ENCODE measurements at places on chromosomes 16 and 17.

DNA sequence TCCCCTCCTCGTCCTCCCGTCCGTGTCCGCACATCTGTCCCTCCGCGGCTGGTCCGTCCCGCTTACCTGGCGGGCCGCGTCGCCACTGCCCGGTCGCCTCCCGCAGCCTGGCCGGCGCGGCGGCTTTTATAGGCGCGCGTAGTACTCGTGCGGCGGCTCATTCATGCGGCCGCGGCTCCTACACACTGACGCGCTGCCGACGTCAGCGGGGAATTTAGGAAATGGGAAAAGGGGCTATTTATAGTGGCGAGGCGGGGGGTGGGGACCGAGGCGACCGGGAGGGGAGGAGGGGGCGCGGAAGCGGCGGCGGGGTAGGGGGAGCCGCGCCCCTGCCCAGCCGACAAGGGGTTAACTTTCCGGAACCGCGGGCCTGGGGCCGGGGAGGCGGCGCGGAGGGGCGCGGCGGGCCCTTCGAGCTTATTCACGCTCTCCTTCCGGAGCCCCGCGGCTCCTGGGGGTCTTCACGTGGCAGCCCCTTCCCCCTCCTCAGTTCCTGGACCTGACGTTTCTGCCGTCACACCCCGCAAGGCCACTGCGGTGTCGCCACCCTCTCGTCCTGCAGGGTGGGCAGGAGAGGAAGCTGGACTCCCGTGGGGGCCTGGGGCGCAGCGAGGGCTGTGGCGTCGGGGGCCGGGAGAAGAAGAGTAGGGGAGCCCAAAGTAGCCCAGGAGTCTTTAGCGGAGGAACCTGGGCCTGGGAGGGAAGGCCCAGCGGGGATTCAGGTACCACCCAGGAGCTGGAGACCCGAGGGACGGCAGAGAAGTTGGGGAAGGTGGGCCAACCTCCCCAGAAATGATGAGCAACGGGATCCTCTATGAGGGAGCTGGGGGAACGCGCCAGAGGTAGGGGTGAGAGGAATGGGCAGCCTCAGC lies 3.6 kb upstream of the HIC1 start:
- H3K36me3 ChIP-seq = no peaks in the 10 kb centered on the region
- H3K27me3 ChIP-seq = peaks cover 31% of the 10 kb centered on the region
- no peak for ATAC-seq
- H3K4me3 ChIP-seq = peak overlapping the region; percentile 52
- no peak overlapping the region for H3K27ac ChIP-seq

DNA sequence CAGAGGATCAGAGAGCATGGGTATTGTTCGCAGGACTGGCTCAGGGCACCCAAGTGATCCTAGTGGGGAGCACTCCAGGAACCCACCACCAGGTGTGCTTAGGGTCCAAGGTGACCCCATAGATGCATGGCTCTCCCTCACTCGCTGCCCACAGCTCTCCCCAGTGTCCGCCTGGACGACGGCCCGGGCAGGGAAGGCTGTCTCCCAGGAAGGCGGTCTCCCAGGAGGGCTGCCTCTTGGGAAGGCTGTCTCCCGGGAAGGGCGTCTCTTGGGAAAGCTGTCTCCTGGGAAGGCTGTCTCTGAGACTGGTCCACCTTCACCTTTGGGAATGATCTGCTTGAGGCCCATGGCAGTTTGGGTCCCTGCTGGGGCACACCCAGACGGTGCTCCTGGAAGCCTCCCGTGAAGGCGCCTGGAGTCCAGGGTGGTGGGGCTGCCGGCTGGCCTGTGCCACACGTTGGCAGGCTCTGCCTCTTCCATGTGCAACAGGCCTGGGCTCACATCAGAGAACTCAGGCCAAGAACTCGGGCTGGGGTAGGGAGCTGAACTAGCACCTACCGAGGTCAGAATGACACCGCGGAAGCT lies 5.0 kb downstream of the ECI1 start:
- H3K27me3 ChIP-seq = no peaks in the 10 kb centered on the region
- peaks cover 15% of the 10 kb centered on the region for H3K36me3 ChIP-seq
- H3K4me1 ChIP-seq = peaks cover 7% of the 10 kb centered on the region
- no peak overlapping the region for H3K27ac ChIP-seq

DNA sequence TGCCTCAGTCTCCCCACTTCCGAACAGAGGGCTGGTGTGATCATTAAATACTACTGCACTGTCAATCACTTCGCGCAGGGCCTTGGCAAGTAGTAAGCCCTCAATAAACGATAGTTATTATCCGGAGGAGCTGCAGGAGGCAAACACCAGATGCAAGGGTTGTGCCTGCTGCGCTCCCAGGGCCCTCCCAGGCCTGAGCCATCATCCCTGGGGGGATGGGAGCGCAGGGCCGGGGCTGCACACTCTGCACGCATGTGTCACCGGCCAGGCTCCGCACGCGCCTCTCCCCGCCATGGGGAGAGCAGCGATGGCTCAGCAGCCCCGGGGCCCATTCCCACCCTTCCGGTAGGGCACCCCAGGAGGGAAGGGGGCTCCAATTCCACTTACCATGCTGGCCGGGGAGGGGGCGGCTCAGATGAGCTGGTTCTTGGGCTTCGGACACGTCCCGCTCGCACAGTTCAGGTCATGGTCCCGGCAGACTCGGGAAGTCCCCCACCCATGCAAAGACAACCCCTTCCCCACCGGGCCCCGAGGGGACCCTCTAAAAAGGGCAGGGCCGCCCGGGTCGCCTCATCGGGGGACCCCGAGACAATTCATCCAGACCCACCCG lies 681 bp downstream of the XPO6 start:
- peak; percentile 77 for ATAC-seq
- H3K4me3 ChIP-seq = peak overlapping the region; percentile 78

- H3K4me1 ChIP-seq = peaks cover 30% of the 10 kb centered on the region
- no peaks in the 10 kb centered on the region for H3K27me3 ChIP-seq
- peak; percentile 69 for ATAC-seq
Observed at GRCh38 chr16:4537376-4538343, 913 bp downstream of the CDIP1 start.

DNA sequence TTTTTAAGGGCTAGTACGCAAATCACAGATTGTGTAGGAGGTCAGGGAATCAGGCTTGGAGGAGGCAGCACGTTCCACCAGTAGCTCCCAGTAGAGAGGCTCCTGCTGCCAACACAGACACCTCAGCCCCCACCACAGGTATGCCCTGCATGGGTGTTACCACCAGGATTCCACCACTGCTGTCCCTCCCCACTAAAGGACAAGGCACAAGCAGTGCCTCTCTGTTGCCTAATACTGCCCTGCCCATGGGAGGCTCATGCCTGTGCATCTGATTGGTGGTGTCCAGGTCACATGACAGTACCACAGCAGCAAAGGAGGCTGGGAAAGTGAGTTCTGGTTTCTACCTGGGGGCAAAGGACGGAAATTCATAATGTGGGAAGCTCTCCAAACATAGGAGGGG lies 33.6 kb upstream of the CACNG4 start:
- H3K4me3 ChIP-seq = no peak overlapping the region
- no peaks in the 10 kb centered on the region for H3K36me3 ChIP-seq
- H3K27me3 ChIP-seq = peaks cover 10% of the 10 kb centered on the region
- no peak overlapping the region for H3K27ac ChIP-seq
- peak; percentile 12 for ATAC-seq

- no peak for ATAC-seq
- no peaks in the 10 kb centered on the region for H3K36me3 ChIP-seq
- no peak overlapping the region for H3K4me3 ChIP-seq
- H3K27me3 ChIP-seq = no peaks in the 10 kb centered on the region
- peaks cover 6% of the 10 kb centered on the region for H3K4me1 ChIP-seq
Observed at GRCh38 chr17:57077000-57077399, 8.0 kb upstream of the AKAP1 start.

GRCh38 chr16:49969091-49970030 lies 55.7 kb upstream of the CNEP1R1 start:
- peaks cover 45% of the 10 kb centered on the region for H3K27me3 ChIP-seq
- H3K27ac ChIP-seq = no peak overlapping the region
- no peaks in the 10 kb centered on the region for H3K36me3 ChIP-seq
- no peak overlapping the region for H3K4me3 ChIP-seq
- H3K4me1 ChIP-seq = no peaks in the 10 kb centered on the region

DNA sequence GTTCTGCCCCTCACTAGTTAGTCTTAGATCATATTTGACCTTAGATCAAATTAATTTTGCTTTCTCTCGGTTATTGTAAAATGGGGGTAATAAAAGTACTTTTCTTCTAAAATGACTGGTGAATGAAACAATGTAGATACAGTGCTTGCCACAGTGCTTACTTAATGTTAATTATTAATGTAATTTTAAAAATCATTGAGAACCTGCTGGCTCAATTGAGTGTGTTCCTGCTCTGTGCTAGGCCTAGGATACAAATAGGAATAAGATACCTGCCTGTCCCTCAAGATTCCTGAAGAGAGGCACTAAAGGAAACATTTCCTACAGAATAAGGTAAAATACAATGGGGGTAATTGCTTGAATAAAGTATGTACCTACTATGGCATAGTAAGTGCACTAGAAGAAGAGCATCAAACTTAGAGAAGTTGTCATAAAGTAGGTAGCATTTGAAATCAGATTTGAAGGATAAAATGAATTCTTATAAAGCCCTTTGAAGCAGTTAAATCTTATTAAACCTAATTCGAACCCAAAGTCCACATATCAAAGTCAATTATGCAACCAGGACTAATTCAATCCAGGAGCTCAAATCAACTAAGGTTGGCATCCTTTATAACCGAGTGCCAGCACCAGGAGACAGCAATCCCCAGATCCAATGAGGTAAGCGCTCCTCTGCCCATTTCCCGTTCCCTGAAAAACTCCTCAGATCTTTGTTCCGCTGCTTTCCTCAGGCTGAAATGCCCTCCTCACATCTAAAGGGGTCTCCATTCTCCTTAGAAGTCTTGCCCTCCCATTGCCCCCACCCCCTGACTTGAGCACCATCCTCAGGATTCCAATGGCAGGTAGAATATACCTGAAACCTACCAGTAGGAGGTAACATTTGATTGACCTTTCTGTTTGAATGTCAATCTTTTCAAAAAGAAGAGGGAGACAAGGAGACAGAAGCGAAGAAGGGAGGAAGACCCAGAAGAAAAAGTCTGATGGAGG lies 2.4 kb upstream of the MED13 start:
- H3K27me3 ChIP-seq = no peaks in the 10 kb centered on the region
- no peak overlapping the region for H3K4me3 ChIP-seq
- no peak overlapping the region for H3K27ac ChIP-seq
- H3K36me3 ChIP-seq = peaks cover 14% of the 10 kb centered on the region
- ATAC-seq = no peak

GRCh38 chr17:61361084-61361483 lies 38.6 kb upstream of the TBX2 start:
- no peaks in the 10 kb centered on the region for H3K36me3 ChIP-seq
- no peak overlapping the region for H3K4me3 ChIP-seq
- H3K27me3 ChIP-seq = no peaks in the 10 kb centered on the region
- no peak for ATAC-seq

- ATAC-seq = no peak
- no peaks in the 10 kb centered on the region for H3K36me3 ChIP-seq
- H3K4me1 ChIP-seq = no peaks in the 10 kb centered on the region
- H3K27me3 ChIP-seq = no peaks in the 10 kb centered on the region
Observed at GRCh38 chr17:53628011-53628410, 194.7 kb upstream of the KIF2B start.

DNA sequence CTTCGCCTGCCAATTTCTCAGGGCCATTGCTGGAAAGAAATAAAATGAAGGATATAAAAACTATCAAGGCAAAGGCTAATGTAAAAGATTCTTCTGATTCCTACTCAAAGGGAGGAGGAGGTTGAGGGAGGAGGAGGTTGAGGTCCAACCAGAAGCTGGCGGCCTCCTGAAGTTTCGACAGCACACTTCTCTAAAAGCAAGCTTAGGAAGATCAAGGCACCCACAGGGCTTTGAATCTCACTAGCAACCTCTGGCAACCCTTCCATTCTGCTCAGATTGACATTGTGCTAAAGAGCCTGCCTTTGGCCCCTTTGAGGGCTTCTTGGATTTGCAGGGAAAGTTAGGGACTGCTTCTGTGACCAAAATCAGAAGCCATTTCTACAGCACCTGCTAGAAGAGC lies 81.5 kb upstream of the TNRC6C start:
- no peak for ATAC-seq
- H3K27me3 ChIP-seq = peaks cover 11% of the 10 kb centered on the region
- peaks cover 5% of the 10 kb centered on the region for H3K36me3 ChIP-seq
- H3K4me1 ChIP-seq = peaks cover 66% of the 10 kb centered on the region
- no peak overlapping the region for H3K4me3 ChIP-seq

GRCh38 chr17:74782571-74782970 lies 6.4 kb upstream of the NAT9 start:
- H3K27me3 ChIP-seq = no peaks in the 10 kb centered on the region
- peaks cover 56% of the 10 kb centered on the region for H3K4me1 ChIP-seq
- ATAC-seq = no peak
- H3K36me3 ChIP-seq = peaks cover 23% of the 10 kb centered on the region

- no peak for ATAC-seq
- H3K27ac ChIP-seq = peak overlapping the region; percentile 92
- H3K4me3 ChIP-seq = peak overlapping the region; percentile 98
- peaks cover 12% of the 10 kb centered on the region for H3K36me3 ChIP-seq
- H3K4me1 ChIP-seq = peaks cover 57% of the 10 kb centered on the region
Observed at GRCh38 chr17:78379131-78379491, 662 bp downstream of the PGS1 start.

GRCh38 chr17:50141745-50142110 lies 8.7 kb downstream of the PPP1R9B start:
- H3K27ac ChIP-seq = peak overlapping the region; percentile 53
- peaks cover 88% of the 10 kb centered on the region for H3K4me1 ChIP-seq
- H3K36me3 ChIP-seq = peaks cover 96% of the 10 kb centered on the region
- peak overlapping the region; percentile 47 for H3K4me3 ChIP-seq
- no peaks in the 10 kb centered on the region for H3K27me3 ChIP-seq

DNA sequence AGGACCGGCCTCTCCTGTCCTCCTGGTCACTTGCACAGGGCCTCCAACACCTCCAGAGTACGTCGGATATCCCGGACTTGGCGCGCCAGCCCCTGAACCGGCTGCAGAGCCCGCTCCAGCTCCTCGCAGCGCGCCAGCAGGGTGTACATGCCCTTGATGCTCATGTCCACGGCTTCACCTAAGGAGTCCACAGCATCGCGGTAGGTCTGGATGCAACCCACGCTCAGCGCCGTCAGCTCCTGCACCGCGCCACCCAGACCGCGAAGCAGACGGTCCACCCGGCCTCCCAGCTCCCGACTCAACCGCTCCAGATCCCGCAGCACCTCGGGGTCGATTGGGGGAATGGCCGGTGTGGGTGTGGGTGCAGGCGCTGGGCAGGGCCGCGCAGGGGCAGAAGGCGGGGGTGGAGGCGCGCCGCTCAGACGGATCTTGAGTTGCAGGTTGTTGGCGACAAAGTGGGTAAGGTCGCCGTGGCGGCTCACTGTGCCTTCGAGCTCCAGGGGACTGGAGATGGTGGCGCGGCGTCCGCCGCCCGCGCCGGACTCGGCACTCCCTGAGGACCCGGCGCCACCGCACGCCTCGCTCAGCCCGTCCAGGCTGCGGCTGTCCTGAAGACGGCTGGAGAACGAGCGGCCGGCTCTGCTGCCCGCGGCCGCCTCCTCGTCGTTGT lies 804 bp downstream of the BORCS6 start:
- no peak overlapping the region for H3K4me3 ChIP-seq
- H3K27me3 ChIP-seq = no peaks in the 10 kb centered on the region
- H3K36me3 ChIP-seq = no peaks in the 10 kb centered on the region
- no peak overlapping the region for H3K27ac ChIP-seq
- no peak for ATAC-seq
- H3K4me1 ChIP-seq = peaks cover 7% of the 10 kb centered on the region

GRCh38 chr16:81647527-81647926 lies 131.6 kb upstream of the PLCG2 start:
- H3K27ac ChIP-seq = no peak overlapping the region
- no peak overlapping the region for H3K4me3 ChIP-seq
- H3K4me1 ChIP-seq = peaks cover 21% of the 10 kb centered on the region
- peaks cover 10% of the 10 kb centered on the region for H3K36me3 ChIP-seq
- ATAC-seq = no peak

GRCh38 chr17:43974382-43975266 lies 20.9 kb upstream of the PYY start:
- H3K4me1 ChIP-seq = no peaks in the 10 kb centered on the region
- no peaks in the 10 kb centered on the region for H3K36me3 ChIP-seq
- no peak overlapping the region for H3K27ac ChIP-seq
- ATAC-seq = no peak
- H3K27me3 ChIP-seq = peaks cover 38% of the 10 kb centered on the region
